ENCODE measurements at places on chromosomes 3 and 15.

DNA sequence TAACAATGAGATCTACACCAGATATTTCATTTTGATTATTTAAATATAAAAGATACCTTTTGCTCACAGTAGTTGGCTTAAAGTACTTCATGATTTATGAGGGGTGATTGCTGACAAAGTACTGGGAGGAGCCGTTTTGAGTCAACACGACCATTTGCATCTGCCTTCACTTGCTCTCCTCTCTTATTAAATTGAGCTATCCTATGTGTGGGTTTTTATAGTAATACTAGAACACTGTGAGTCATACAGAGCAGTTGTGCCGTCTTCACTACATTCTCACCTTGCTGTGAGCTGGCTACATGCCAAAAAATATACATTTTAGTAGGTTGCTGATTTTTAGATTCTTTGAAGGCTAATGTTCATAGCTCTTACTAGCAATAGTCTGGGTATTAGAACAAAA lies 161.2 kb downstream of the ALCAM start:
- ATAC-seq: no peak

DNA sequence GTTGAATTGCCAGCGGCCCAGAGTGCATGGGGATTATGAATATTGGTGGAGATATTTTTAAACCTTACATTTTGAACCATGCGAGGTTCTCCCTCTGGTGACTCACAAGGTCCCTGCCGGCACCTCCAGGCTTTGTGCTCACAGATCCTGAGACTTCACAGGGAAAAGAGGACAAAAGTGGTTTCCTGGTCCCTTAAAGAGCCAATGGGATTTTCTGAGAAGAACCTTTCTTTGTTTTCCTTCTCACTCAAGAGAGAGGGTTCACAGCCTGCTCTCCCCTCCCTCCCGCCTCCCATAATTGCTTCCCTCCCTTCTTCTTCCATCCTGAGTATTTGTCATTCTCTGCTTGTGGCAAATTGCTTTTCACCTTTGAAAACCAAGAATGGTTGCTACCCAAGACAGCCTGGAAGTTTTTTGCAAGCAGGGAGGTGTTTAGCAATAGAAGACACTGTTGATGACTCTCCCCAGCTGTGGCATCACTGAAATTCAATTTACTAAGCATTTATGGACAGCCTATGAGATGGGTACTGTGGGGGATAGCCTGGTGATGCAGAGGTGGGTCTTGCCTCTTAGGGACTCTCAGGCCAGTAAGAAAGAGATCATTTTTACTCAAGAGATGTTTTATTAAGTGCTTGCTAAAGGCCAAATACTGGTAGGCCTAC lies 76.6 kb downstream of the CPN2 start:
- no peak for ATAC-seq

- ATAC-seq: no peak
These were observed 10.4 kb upstream of the ZSCAN2 start for GRCh38 chr15:84590406-84590805.

DNA sequence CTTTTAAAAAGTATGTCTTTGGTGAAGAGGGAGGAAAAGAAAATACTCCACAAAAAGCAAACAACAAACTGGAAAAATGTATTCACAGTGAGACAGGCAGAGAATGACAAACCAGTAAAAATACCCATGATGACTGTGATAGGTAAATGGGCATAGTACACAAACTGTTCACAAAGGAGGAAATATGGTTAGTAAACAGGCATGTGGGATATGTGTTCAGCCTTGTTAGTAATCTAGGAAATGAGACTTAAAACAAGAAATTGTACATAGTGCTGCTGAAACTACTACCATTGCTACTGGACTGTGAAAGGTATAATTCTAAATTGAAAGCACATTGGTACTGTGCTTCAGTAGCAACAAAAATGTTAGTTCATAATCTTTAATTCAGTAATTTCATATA lies 50.1 kb downstream of the UBE2E2 start:
- ATAC-seq: peak; percentile 12

DNA sequence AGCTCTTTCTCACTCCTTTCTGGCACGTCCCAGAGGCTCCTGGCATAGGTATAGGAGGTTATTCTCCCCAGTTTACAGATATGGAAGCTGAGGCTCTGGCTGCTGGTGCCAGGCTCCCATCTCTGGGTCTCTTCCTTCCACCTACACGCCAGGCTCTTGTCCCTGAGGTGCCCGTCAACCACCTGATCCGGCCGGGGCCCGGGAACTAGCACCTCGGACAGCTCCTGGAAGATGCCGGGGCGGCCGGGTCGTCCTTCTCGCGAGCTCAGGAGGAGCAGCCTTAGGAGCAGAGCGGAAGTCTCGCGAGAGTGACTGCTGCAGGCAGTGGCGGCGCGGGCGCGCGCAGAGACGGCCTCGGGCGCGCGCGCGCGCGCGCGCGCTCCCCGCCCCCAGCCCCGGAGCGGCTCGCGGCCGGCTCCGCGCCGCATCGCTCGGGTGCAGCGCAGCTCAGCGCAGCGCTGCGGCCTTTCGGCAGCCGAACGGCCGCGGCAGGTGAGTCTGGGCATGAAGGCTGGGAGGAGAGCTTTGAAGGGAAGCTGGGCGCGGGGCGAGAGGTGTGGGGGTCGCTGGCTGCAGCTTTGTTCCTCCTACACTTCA lies at the start of gene SCAMP5:
Gene SCAMP5, plus strand, starts transcription at position 382 of the 597 bp plus-strand sequence. CDS start 16,277 bp downstream, outside the sequence.
- peak; percentile 89 for ATAC-seq

DNA sequence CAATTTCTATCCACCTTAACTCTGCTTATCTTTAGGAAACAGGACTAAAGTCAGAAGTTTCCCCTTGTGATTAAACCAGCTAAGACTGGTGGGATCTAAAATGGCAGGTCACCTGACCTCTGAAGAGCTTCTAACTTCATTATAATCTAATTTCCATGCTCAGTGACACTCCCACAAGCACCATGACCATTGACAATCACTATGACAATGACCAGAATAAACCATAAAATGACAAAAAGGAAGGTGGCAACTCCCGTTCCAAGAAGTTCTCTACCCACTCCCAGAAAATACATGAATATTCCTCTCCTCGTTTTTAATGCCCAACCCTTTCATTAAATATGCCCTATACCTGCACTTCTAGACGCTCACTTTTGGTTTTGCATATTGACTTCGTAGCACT lies 471.2 kb upstream of the CCDC54 start:
- no peak for ATAC-seq

GRCh38 chr3:160369784-160370183 lies 29.2 kb downstream of the IFT80 start:
- ATAC-seq: no peak

- no peak for ATAC-seq
These were observed 290.6 kb upstream of the ARHGEF26 start for GRCh38 chr3:153830552-153830951.

DNA sequence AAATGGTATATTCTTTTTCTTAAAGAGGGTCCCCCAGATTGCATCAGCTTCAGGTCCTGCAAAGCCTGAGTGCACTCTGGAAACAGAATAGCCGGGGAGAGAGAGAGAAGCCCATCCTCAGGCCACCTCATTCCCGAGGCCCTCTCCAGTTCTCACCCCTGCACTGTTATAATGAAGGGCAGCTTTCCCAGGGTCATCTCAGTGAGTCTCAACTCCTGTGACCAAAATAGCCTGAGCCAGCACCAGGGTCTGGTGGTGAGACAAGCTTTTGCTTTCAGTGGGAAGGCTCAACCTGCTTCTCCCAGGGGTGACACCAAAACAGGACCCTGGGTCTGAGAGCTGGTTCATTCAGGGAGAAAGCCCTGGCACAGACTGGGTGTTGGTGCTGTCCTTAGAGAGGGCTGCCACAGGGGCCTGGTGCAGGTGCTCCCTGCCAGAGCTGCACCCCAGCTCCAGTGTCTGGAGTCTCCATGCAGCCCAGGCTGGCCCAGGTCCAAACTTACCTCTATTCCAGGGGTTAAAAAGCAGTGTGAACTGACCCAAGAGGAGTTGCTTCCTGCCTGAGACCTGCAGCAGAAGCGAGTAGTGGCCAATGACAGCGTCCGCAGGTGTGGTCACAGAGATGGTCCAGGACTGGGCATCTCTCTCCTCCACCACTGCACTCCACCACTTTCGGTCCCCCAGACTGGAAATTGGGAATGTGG lies 6.1 kb downstream of the EPB42 start:
- no peak for ATAC-seq

DNA sequence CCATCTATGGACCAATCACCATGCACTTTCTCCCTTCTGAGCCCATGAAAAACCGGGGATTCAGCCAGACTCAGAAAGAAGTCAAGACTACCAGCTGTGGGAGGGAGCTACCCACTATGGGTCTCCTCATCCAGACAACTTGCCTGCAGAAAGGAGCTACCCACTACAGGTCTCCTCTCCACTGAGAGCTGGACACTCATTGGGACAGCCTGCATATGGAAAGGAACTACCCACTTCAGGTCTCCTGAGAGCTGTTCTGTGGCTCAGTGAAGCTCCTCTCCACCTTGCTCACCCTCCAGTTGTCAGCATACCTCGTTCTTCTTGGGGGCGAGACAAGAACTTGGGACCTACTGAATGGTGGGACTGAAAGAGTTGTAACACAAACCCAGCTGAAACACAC lies 22.3 kb upstream of the ZBED2 start:
- no peak for ATAC-seq

Measured in stimulated activated memory B cell treated with anti-CD40 and anti-IgM and Interleukin-4, amounts not matched to agents 10 μg/mL and 1 μg/mL and 100 μg/mL, for 72 hours (primary cell).